ENCODE measurements at places on chromosomes 1 and 21.

GRCh38 chr1:199742547-199742946 is 285.0 kb upstream of the NR5A2 start:
- DNase-seq, result no peak

DNA sequence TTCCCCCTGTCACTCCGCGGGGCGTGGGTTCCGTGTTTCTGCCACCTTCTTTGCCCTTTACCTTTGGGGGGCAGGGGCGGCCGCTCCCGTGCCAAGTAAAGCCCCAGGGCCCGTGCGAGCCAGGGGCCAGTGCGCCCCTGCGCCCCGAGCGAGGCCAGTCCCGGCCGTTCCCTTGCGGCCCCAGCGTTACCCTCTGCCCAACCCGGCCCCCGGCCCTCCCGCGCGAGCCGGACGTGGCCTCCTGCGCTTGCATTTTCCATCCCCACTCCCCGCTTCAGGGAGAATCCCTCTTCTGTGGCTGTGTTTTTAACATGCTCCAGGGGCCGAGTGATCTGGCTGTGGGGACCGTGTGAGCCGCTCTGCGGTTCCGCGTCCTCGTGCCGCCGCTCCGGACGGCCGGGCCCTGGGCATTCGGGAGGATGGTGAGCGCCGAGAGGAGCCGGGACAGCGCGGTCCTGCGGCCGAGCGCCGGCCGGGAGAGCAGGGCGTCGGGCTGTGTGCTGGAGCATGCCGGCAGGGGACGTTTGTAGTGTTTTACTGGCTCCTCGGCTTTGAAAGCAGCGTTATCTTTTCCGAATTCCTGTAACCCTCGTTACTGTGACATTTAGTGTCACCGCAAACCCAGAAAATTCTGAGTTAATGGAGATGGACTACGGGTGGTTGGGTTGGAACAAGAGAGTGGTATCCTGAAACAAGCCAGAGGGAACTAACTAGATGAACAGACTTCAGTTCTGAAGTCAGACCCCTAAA is 1.0 kb downstream of the GALNT2 start:
- DNase-seq, result peak; percentile 59

GRCh38 chr1:212221801-212222200 is 63.4 kb upstream of the PPP2R5A start:
- DNase-seq, result no peak

DNA sequence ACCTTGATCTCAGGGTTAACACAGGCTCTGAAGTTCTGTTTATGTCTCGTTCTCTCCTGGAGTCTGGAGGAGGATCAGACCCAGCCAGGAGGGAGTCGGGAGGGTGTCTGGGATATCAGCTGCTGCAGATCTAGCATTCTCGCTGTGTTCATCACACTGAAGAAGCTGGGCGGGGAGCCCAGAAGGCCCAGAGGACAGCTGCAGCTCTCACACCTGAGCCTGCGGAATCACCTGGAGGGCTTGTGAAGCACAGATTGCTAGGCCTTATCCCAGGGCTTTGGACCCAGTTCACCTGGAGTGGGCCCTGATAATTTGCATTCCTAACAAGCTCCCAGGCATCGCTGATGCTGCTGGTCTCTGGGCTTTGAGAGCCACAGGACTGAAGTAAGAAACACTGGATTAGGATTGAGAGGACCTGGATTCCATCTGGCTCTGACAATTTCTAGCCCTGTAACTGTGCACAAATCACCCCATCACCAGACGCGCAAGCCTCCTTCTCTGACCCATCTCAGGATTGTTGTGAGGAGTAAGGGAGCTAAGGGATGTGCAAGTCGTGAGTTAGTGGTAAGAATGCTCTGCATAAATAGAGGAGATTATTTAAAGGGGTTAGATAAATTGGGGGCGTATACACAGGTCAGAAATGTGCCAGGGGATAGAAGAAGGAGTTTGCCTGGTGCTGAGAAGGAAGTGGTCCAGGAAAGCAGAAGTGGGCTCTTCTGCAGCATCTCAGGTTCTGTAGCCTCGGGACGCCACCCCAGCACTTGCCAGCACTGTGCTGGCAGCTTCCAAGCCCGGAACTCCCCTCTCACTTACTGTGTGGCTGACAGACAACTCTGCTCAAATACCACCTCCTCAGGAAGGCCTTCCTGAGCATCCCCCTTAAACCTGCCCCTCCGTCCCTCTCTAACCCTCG is 19.1 kb downstream of the ABCA4 start:
- DNase-seq, result no peak

DNA sequence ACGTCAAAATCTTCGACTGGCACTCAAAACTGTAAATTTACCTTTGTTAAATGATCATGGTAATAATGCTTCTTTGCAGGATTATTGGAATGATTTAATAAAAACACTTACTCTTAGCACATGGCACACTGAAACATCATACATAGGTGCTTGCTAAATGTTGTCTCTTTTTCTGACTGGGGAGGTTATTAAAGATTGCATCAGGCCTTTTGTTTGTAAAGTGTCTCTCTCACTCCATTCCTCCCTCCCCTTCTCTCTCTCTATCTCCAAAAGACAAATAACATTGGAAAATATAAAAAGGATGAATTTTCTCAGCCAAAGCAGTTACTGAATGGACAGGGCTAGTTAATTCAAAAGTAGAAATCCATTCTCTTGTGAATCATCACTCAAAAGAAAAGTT is 404.2 kb downstream of the DPYD start:
- DNase-seq, result no peak

GRCh38 chr1:8415526-8416278 is 97.8 kb downstream of the SLC45A1 start:
- DNase-seq, result no peak

DNA sequence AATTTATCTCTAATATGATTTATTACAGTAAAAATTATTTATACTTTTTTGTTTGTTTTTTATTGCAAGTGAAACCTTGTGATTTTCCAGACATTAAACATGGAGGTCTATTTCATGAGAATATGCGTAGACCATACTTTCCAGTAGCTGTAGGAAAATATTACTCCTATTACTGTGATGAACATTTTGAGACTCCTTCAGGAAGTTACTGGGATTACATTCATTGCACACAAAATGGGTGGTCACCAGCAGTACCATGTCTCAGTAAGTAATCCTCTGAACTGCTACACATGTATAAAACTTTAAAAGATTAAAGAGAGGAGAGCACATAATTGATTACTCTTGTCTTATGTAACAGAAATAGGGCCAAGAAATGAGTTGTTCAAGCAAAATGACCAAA is 4.5 kb downstream of the CFHR3 start:
- DNase-seq, result no peak

DNA sequence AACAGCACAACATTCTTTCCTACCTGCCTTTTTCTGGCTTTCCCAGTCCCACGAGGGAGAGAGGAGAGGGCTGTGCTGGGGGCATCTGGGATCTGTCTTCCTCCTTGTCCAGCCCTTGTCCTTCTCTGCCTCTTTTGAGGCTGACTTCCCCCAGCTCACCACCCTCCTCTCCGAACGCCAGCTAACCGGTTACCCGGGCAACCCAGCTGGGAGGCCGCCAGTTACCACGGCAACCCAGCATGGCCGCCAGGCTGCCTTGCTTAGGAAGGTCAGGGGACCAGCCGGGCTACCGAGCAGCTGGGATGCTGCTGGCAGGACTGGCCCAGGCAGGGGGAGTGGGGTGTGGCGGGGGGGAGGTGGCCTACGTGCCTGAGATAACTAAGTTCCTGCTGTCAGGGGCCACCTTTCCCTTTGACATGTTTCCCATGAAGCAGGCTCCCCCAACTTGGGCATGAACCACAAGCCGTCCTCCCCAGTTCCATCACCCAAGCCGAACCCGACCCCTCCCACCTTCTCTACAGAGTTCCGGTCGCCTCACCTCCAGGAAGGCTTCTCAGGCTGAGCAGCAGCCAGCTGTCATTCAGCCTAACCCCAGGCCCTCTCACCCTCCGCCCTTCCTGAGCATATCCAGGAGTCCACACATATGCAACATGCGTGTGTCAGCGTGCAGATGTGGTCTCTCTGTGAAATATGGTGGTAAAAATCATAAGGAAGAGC is 8.7 kb downstream of the PLEKHA6 start:
- DNase-seq, result no peak

- no peak for DNase-seq
These were observed 363.5 kb upstream of the ST6GALNAC5 start for GRCh38 chr1:76503736-76504135.

GRCh38 chr1:200245473-200245872 is 164.4 kb downstream of the ZNF281 start:
- DNase-seq, result no peak

DNA sequence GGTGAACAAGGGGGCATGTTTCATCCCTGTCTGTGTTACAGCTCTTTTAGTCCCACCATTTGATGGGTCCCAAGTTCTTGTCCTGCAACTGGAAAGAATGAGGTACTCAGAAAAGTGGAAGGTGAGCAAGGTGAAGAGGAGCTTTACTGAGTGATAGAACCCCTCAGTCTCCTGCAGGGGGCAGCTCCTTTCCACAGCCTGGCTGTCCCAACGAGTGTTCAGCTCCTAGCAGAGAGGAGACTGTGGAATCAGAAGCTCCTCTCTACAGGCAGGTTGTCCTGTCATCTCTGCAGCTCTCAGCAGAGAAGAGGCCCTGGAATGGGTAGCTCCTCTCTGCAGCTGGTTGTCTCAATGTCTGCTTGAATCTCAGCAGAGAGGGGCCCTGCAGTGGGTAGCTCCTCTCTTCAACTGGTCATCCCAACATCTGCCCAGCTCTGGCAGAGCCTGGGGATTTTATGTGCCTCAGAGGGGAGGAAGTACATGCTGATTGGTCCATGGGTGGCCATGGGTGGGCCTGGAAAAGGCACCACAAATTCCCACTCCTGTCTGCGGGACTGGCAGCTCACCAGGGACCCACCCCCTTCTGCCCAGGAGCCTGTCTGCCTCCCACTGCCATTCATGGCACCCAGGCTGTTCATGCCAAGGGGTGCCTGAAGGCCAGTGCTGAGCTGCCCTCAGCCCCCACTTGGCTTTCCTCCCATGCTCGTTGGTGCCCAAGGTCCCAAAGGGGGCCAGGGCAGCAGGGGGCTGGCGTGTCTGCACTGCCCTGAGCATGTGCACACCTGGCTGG is 25.7 kb downstream of the LDLRAD1 start:
- DNase-seq, result no peak

DNA sequence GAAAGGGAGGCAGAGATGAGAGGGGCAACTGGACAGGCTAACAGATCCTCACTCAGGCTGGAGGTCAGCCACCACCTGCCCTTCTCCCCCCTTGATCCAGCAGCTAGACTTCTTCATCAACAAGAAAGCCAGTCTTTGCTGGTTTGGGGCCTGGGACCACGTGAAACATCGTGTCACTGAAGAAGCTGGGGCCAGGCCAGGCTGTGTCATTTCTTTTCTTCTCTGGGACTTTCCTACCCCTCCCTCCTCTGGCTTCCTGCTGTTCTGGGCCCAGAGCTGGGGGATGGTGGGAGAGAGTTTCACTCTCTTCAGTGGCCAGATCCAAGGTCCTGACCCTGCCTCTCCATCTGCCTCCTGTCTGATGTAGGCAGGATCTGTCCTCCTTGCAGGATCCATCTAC is 18.1 kb upstream of the SLC26A9 start:
- DNase-seq, result no peak

DNA sequence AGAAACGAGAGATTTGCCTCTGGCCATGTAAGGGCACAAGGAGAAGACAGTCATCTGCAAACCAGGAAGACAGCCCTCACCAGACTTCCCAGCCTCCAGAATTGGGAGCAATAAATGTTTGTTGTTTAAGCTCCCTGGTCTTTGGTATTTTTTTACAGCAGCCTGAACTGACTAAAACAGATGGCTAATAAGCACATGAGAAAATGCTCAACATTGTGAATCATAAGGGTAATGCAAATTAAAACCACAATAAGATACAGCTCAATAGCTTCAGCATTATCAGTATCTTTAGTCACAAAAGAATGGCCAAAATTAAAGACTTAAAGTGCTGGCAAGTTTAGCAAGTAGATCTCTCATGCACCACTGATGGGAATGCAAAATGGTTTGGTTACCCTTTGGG is 11.7 kb downstream of the UBE2G2 start:
- no peak for DNase-seq

DNA sequence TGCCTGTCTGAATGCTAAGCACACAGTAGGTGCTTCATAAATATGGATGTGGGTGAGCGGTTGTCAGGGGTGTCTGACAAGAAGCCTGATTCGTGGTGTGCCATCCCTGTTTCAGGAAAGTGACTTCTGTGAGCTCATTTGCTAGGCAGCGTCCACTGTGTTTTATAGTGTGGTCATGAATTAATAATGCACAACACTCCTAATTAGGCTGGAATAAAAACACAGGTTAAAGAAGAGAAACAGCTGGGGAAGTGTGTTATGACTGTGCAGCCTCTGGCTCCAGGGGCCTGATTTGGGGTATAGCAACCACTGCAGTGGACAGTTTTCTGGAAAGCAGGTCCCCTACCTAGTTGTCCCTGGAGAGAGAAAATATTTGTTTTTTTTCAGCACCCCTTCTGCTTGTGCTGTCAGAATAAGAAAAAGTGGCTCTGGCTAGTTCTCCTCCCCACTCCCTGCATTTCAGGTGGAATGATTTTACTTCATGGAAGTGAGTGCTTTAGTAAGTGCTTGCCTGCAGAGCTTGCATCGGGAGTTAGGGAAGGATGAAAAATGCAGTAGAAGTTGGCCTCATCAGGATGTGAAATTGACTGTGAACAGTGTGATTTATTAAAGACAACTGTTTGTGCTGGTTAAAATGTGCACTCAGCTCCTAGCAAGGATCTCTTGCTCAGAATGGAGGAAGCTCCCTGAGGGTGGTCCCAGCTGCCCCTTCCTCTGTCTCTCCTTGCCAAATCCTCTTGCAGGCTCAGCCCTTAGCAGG is 333.8 kb downstream of the HHAT start:
- DNase-seq, result no peak

DNA sequence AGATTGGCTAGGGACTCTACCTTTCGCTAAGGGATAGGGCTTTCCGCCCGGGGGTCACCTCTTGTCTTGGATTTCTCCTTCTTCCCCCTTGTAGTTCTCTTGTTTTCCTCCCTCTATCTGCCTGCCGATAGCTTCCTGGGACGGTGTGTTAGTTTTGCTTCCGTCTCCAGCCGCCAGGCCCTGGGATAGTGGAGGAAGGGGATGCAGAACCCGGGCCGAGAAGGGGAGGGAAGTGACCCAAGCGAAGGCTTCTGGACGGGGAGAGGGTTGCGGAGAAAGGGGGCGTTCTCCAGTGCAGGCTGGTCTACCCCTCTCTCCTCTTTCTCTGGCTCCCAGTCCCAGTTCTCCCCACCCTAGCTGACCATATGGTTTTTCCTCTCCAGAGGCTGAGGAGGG is 871 bp downstream of the TUFT1 start:
- DNase-seq, result no peak

DNA sequence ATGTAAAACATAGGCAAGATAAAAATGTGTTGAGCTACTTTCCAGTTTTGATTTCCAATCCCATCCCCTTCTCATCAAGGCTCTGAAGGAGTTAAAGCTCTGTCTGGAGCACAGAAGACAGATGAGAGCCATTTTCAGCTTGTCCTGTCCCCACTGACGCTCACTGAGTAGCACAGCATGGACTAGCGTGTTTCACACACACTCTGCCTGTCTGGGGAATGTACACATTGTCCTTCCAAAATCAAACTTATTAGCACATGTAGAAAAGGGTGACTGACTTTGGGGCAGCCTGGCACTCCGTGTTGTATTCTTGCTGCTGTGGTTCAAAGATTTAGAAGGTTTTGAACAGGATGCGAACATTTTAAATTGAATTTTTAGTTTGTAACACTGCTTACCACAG is 139.2 kb downstream of the NEK7 start:
- DNase-seq, result no peak

GRCh38 chr1:204145033-204145504 is 6.8 kb downstream of the ETNK2 start:
- DNase-seq, result no peak

GRCh38 chr1:58363585-58363984 is 182.9 kb downstream of the OMA1 start:
- no peak for DNase-seq
